ENCODE measurements at places on chromosomes 7 and 10.

DNA sequence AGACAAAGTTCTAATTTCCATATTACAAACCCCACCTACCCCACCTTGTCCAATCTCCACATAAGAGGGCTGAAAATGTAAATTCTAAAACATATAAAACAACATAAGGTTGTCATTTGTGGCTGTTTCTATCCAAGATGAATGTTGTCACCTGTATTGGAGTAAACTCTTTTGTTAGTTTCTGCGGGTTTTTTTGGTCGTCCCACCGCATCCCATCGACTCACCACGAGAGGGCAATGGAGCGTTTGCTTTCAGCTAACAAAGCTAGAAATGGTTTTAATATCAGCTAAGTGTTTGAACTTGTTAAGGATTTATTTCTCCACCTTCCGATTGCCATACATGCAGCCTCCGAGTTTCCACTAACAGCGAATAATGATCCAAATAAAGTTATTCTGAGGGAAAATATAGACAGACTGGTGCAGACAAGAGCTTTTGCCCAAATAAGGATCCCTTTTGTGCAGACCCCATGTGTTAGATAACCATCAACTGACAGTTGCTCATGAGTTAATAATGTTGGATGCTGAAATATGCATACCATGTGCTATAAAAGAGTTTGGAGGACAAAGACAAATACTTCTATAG lies 137.2 kb downstream of the ARID5B start:
- DNase-seq: peak; percentile 80

DNA sequence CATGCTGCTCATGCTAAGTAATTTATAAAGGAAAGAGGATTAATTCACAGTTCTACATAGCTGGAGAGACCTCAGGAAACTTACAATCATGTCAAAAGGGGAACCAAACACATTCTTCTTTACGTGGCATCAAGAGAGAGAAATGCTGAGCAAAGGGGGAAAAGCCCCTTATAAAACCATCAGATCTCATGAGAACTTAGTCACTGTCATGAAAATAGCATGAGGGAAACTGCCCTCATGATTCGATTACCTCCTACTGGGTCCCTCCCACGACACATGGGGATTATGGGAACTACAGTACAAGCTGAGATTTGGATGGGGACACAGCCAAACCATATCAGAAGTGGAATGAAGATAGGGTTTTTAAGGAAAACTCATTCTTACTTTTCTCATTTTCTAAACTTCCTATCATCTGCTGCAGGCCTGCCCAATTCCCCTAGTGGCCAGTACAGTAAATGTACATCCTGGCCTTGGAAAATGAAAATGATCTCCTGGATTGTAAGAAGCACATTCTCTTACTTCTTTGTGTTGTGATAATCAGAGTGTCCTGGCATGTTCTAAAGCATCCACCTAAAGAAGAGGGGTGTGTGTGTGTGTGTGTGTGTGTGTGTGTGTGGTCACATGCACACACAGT lies 421.5 kb downstream of the LRMDA start:
- no peak for DNase-seq

DNA sequence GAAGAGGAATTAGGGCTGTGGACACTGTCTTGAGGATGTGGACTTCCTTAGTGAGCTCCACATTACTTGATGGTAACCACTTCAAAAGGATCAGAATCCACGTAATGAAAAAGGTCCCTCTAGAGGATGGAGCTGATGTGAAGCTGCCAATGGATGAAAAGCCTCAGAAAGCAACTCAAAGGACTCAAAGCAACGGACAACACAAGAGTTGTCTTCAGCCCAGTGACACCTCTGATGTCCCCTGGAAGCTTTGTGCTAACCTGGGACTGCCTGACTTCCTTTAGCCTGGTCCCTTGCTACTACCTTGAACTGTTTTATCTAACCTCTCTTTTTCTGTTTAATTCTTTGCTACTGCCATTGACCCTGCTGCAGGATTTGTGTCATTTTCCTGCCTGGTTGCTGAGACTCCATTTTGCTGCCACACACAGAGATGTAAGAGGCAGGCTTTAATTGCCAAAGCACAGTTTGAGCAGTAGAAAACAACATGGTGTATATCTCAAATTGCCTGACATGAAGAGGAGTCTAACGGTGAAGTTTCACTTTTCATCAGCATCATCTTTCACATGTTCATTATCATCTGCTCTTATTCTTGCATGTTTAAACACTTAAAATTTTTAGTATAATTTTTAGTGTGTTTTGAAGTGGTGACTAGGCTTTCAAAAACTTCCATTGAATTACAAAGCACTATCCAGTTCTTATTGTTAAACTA lies 11.1 kb upstream of the SGCE start:
- no peak for DNase-seq

DNA sequence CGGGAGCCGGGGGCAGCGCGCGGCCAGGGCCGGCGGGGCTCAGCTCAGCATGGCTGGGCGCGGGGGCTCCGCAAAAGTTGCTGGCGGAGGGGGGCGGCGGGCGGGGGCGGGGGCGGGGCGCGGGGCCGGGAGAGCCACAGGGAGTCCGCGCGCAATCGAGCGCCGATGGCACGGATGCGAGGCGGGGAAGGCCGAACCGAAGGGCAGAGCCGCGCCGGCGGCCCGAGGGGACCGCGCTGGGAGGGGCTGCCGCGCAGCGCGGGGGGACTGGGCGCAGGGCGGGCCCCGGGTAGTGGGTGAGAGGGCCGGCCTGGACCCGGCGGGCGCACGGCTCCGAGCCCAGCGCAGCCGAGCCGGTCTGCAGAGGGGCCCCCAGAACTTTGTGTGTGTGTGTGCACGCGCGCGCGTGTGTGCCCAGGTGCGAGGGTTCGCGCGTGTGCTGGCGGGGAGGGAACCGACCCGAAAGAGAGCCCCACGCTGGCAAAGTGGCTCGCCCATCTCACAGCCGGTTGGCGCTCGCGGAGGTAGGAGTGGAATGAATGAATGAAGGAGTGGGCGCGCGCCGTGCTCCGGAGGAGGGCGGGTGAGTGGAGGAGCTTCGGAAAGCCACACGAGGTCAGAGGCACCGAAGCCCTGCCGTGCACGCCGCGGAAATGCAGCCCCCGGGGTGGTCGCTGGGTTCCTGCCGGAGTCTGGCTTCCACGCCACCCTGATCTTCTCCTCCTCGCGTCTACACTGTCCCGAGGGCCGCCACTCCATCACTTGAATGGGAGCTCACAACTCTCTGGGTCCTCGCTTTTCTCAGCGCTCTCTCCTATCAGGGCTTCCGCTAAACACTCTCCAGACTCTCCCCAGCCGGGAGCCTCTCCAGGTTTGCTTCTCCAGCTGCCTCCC lies at the start of gene HIPK2:
Gene HIPK2 (minus strand): TSS at position 51 of the 894 bp plus-strand sequence. CDS start 375 bp downstream, outside the sequence.
- DNase-seq: peak; percentile 54

DNA sequence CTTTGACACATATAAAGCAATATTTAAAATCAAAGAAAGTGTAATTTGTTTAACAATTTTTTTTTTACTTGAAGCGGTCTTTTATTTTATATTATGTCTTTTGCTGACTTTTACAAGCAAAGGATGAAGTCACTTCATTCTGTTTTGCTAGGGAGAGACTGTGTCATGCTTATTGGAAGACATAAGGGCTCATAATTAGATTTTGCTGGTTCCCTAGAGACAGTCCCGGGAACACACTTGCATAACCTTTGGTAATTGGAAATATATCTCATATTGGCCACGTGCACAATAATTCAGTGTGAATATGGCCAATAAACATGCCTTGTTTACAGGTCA lies 448 bp upstream of the NET1 start:
- DNase-seq: no peak

- DNase-seq: no peak
Measured at GRCh38 chr7:134113655-134114054, 13.5 kb upstream of the LRGUK start.

DNA sequence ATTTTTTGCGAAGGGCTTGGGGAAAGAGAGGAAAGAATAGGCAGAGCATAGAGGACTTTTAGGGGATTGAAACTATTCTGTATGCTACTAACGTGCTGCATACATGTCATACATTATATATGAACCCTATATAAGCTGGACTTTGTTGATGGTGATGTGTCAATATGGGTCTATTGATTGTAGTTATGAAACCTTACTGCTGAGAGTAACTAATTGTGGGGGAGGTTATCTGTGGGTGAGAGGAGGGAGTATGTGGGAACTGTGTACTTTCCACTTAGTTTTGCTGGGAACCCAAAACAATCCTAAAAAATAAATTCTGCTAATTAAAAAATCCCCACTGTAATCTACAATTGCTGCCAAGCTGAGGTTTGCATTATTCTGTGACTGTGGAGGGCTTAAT lies 15.3 kb upstream of the CYP2C19 start:
- no peak for DNase-seq

DNA sequence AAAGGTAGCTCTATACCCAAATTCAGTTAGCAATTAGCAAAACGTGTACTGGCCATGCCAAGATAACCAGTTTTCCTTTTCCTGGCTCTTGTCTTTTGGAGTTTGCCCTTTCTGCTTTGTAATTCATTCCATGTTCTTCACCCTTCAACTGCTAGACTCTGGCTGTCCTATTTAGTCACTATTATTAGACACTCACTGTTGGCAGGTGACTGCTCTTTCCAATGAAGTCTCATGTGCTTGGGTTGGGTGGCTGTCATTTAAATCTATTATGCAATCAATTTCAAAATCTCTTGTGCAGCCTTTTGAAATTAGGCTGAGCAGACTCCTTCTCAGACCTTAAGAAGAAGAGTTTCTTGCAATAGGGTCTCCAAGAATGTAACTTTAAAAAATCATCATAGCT lies 266.5 kb downstream of the GPR158 start:
- no peak for DNase-seq

GRCh38 chr7:41641011-41641664 lies 61.8 kb downstream of the INHBA start:
- no peak for DNase-seq

DNA sequence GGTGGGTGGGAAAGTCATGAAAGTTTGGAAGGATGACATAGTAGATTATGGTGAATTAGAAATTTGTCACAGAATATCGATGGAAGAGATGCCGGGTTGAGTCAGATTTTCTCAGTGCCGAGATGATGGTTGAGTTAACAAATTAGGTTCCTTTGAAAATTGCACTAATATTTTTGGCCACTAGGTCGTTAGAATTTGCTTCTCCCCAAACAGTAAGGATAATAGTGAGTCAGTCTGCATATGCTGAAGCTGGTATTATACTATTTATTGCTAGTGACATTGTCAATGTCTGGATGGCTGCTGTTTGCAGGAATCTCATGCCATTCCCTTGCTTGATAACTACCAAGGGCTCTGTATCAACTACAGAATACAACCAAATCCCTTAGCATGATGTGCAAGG lies 37.7 kb upstream of the MINDY3 start:
- no peak for DNase-seq

DNA sequence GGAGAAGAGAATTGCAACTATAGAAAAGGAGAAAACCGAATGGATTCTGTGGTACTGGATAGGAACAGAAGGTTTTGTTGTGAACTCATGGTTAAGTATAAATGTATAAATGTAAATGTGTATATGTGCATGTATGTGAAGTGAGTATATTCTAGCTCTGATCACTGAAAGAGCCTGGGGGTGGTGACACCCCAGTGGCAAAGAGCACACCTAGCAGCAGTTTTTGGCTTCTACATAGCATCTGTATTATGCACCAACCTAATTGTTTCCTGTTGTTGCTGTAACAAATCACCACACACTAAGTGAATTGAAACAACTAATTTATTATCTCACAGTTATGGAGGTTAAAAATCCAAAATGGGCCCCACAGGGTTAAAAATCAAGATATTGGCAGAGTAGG lies 455.4 kb downstream of the RPS24 start:
- DNase-seq: no peak

- no peak for DNase-seq
Measured at GRCh38 chr10:14372606-14373005, 41.9 kb upstream of the FRMD4A start.

- DNase-seq: no peak
Measured at GRCh38 chr10:14433147-14433546, 102.4 kb upstream of the FRMD4A start.

DNA sequence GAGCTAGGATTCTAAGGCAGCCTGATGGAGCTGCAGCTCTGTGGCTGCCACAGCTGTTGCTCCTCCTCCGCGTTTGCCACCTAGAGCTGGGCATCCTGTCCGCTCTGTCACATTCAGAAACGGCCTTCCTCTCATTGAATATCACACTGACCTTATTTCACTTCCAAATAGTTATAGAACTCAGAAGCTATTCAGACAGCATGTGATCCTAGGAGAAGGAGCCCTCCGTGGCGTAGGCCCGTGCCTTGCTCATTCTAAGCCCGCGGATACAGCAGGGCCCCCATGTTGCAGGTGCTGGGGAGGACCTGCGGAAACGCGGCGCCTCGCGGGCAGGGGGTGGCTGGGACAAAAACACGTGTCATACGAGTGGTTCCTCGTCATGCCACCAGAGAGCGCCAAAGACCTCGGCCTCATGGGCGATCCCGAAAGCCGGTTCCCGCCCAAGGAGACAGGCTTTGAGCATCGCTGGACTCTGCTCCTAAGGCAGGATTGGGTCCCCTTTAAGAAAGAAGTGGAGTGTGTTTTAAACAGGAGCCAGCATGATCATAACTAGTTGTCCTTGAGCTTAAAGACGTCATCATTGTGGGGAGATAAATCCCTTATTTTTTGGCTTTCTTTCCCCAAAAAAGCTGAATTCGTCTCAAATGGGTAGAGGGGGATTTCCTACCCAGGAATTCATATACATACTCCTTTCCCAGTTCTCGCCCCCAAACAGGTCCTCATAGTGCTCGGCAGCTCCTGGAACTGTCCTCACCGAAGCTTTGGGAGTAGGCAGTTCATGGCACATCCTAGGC lies 17.9 kb upstream of the FIGNL1 start:
- DNase-seq: peak; percentile 78

GRCh38 chr10:34593374-34593890 lies 221.7 kb downstream of the PARD3 start:
- DNase-seq: no peak

DNA sequence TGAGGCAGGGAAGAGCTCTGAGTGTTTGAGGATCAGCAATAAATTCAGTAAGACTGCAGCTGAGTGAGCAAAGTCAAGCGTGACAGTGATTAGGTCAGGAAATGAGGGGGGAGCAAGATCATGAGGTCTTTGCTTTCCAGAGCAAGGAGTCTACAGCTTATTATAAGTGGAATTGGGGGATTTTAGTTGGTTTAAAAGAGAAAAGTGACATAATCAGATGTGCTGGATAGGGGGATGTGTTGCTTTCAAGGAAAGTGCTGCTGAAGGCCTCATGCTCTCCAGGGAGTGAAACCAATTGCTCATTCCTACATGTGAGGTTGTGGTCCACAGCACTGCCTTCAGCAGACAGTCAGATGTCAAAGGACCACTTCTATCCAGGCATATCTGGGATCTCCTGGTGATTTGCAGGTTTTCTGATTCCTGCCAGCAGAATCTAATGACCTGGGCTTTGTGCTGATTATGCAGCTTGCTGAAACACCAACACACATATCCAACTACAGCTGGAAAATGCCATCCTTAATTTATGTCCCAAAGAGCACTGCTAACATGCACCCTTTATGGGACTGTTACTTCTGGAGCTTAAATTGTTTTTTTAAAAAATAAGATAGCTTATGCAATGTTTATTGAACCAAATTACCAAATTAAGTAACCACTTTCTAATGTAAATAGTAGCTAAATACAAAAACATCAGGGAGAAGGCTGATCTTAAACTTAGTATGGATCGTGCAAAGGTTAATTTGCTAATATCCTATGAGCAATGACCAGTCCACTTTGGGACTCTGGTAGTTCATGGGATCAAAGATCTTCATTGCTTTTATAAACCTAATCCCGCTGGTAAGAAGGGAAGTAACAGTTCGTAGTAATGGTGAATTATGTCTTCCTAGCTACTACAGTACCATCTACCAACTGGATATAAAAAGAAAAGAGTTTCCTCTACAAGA lies 607.6 kb downstream of the KCNMA1 start:
- DNase-seq: no peak

- no peak for DNase-seq
Measured at GRCh38 chr10:17006631-17007417, 122.8 kb downstream of the CUBN start.

Data from CD4-positive, alpha-beta T cell treated with Interleukin-6 at 100 ng/mL for 8 hours (primary cell).